ENCODE measurements at places on chromosomes 16 and 17. TPM values are rescaled to one million over a fixed set of nuclear protein-coding genes. Genes with fewer than 3 reads are reported as not detected.

The EVI2B gene
- total RNA-seq, result not detected

The KIF18B gene
- total RNA-seq, result 36.3 TPM

The SLFN14 gene
- total RNA-seq, result not detected

The CPNE7 gene
- total RNA-seq, result not detected

The SCIMP gene
- total RNA-seq, result not detected

The TNFRSF17 gene
- not detected for total RNA-seq

The CDC42EP4 gene
- total RNA-seq, result 21.7 TPM

The NXN gene
- total RNA-seq, result 32.8 TPM

The MVP gene
- total RNA-seq, result 0.63 TPM

The LGALS9B gene
- total RNA-seq, result not detected

The SLC52A1 gene
- not detected for total RNA-seq

The KRTAP3-1 gene
- not detected for total RNA-seq

The CFAP119 gene
- 4.1 TPM for total RNA-seq

The HLF gene
- total RNA-seq, result 2.4 TPM

The PRRT2 gene
- total RNA-seq, result 0.81 TPM

The ABCC6 gene
- total RNA-seq, result 1.7 TPM

The PDK2 gene
- total RNA-seq, result 12.5 TPM

The TEKT1 gene
- not detected for total RNA-seq

The DNASE1 gene
- total RNA-seq, result 19.3 TPM

The SHBG gene
- 0.14 TPM for total RNA-seq

The KRTAP1-5 gene
- total RNA-seq, result not detected

The NPEPPS gene
- 89.1 TPM for total RNA-seq

Measured in SJCRH30 (cell line).